ENCODE measurements at places on chromosomes 4 and X.

- ATAC-seq: no peak
Measured at GRCh38 chr4:12894062-12894461, 590.1 kb downstream of the RAB28 start.

DNA sequence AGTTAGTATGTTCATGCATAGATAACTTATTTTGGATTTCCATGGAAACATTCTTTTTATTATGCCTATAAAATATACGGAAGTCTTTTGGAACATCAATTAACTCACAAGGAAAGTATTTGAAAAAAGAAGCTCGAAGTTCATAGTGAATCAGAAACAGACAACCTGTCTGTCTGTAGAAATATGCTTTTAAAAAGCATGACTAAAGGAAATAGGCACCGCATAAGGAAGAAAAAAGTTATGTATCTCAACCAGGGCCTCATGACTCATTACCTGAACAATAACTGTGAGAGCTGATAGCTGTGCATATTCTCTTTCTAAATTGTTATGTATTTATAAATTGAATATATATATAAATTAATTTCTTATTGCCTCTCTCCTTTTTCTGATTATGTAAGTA, 324.1 kb downstream of the TLL1 start:
- ATAC-seq: no peak

- no peak for ATAC-seq
Measured at GRCh38 chr4:83906561-83906960, 370.7 kb downstream of the GPAT3 start.

- ATAC-seq: no peak
Measured at GRCh38 chr4:105191621-105192210, 45.0 kb downstream of the TET2 start.

DNA sequence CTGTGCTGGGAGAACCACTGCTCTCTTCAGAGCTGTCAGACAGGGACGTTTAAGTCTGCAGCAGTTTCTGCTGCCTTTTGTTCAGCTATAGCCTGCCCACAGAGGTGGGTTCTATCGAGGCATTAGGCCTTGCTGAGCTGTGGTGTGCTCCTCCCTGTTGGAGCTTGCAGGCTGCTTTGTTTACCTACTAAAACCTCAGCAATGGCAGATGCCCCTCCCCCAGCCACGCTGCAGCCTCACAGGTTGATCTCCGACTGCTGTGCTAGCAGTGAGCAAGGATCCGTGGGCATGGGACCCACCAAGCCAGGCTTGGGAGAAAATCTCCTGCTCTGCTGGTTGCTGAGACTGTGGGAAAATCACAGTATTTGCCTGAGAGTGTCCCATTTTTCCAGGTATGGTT, 133.8 kb upstream of the UBQLN2 start:
- no peak for ATAC-seq

DNA sequence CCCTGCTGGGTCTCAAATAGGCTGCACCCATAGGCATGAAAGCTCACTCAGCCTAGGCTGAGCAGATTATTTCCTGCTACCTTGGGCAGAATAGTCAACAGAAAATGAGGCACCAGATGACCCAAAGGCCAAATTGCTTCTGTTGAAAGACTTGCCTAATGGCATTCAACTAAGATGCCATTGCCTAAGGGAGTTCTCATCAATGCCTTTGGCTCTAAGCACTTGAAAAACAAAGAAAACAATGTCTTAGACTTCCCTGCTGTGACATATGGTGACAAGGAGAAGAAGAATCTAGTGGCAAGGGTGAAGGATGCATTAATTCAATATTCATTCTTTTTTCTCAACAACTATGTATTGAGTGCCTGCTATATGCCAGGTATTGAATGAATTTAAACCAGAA, 25.7 kb upstream of the PCDH19 start:
- ATAC-seq: no peak

DNA sequence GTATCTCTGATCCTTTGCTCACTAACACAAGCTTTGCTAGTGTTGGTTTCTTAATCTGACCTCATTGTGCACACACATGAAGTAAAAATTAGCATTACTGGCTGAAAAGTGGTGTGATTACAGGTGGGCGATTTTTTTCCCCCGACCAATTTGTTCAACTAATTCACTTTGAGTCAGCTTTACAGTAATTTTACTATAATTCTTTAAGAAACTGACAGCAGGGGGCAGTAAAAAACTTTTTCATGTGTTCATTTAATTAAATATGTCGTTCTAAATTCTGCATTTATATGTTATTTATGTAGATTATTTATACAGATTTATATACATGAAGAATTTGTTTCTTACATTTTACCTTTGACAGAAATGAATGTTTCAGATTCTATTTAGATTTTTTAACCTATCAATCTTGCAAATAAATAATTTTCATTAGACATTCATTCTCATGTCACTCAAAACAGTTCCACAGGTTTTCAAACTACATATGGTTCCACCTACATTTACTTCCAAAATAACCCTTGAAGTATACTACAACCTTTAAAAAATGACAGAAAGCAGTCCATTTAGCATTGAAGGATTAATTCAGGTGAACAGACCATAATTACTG, 17.5 kb downstream of the PALLD start:
- no peak for ATAC-seq

DNA sequence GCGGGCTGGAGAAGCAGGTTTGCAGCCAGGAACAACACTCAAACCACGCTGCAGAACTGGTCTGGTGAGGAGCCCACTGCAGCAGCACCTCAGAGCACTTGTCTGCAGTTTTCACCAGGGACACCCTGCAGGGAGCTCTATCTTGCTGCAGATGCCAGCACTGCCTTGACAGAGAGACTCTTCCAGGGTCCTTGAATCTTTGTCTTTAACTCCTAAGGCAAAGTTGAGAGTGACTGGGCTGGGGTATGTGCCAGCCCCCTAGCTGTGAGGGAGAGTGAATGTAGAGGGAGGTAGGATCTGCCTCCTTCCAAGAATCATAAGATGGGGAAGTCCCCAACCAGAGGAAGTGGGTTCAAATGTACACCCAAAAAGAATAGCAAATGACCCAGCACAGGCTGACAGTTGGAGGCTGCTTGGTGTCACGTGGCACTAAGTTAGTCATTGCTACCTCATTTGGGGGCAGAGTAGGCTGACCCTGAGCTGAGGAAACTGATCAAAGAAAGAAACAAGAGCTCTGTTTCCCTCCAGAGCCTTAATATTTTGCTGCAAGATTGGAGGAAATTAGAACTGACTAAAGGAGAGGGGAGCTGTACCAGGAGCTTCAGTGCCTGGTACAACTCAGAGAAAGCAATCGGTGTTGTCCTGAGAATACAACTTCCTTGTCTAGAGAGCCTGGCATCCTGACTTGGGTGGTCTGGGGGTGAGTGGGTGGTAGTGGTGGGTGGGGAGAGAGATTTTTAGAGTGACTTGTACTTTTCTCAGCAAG, 28.2 kb upstream of the HUWE1 start:
- no peak for ATAC-seq

DNA sequence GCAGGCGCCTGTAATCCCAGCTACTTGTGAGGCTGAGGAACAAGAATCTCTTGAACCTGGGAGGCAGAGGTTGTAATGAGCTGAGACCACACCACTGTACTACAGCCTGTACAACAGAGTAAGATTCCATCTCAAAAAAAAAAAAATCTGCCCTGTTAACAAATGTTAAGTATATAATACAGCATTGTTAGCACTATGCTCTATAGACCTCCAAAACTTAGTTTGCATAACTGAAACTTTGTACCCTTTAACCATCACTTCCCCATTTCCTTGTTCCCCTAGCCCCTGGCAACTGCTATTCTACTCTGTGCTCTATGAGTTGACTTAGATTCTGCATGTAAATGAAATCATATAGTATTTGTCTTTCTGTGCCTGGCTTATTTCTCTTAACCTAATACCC, 76.7 kb downstream of the TAB3 start:
- ATAC-seq: no peak

DNA sequence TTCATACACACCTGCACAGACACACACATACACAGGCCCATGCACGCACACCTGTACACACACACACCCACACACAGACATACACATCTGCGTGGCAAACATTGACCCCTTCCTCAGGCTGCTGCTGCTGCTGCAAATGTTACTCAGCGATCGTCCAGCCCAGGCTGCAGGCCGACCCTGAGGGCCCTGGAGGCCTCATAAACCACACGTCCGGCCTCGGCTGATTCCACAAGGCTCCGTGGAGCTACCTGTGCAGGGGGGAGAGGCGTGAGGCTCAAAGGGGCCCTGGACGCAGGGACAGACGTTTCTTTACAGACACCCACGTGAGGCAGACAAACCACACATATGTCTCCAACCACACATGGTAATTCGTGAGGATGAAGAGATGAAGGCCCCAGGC, 53.9 kb upstream of the PPP2R3B start:
- no peak for ATAC-seq

GRCh38 chr4:83307920-83308319, 23.3 kb upstream of the COQ2 start:
- ATAC-seq: no peak

DNA sequence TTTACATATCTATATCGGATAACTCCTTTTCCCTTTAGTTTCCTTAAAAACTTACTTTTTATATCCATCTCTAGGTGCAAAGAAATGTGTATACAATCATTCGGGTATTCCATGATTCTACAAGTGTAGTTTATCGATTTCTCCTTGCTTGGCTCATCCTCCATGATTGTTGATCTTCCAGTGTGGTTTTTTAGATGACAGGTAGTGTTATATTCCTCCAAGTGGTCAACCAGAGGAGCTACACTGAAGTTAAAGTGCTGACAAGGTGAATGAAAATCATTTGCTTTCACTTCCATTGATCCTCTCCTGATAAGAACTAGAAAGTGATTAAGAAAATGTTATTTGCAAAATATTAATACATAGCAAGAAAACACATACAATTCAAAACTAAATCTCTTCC, 38.5 kb downstream of the TMEM156 start:
- no peak for ATAC-seq

GRCh38 chr4:144627663-144628076, 18.3 kb upstream of the HHIP start:
- no peak for ATAC-seq

DNA sequence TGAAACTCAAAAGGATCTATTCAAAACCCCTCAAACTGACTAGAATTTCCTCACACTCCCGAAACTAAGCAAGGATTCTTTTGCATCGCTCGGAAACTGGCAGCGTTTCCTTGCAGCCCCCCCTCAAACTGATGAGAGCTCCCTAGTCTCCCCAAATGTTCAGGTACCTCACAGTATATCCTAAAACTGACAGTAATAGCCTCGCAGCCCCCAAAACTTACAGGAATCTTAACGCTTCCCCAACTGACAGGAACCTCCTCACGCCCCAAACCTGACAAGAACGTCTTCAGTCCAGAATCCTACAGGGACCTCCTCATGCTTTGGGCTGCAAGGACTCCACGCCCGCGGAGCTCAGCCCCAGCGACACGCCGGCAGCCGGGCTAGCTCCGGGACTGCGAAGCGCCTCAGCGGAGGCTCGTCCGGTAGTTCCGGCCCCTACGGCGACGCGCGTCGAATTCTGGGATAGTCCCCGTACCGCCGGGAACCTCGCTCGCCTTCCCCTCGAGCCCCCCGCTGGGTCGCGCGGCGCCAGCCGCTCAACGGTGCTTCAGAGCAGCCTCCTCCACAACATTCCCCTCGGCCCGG, 640 bp downstream of the PHF8 start:
- peak; percentile 30 for ATAC-seq

- no peak for ATAC-seq
Measured at GRCh38 chr4:59195839-59196238, 2004.3 kb upstream of the ADGRL3 start.

Measured in motor neuron (in vitro differentiated cells).